Stimulated activated CD8-positive, alpha-beta memory T cell treated with anti-CD3 and anti-CD28 coated beads, Interleukin-4, amount 100 ng/mL, for 4 hours (primary cell): ENCODE measurements at places on chromosomes 1 and 21.

- DNase-seq, result no peak
Observed at GRCh38 chr1:86176226-86176625, 19.7 kb upstream of the COL24A1 start.

GRCh38 chr1:201191653-201192260 lies 1.1 kb downstream of the IGFN1 start:
- no peak for DNase-seq

GRCh38 chr1:104991702-104992101 lies 1242.0 kb downstream of the AMY1C start:
- DNase-seq, result no peak

GRCh38 chr1:185823467-185823866 lies 89.3 kb downstream of the HMCN1 start:
- no peak for DNase-seq

DNA sequence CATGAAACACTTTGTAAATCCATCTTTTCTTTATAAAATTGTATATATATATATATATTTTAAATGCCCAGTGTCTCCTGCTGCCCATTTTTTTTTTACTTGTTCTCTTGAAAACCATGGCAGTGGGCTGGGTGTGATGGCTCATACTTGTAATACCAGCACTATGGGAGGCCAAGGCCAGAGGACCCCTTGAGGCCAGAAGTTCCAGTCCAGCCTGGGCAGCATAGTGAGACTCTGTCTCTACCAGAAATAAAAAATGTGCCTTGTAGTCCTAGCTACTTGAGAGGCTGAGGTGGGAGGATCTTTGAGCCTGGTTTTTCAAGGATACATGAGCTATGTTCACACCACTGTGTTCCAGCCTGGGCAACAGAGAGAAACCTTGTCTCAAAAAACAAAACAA lies 62.2 kb downstream of the HS2ST1 start:
- no peak for DNase-seq

DNA sequence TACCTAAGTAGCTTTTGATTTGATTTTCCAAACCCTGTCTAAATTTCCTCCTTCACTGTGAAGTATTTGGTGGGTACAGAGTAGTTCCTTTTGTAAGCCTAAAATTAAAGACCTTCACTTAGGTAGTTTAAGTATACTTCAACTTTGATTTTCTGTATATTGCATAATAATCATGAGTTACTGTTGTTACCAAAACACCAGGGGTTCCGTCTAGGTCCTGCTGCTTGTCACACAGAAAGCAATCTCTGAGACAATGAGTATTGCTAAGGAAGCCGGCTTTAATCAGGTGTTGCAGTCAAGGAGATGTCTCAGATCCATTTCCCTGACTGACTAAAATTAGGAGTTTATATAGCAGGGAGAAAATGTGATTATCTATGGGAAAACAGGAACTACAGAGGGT lies 15.3 kb downstream of the RPS6KC1 start:
- DNase-seq, result no peak

DNA sequence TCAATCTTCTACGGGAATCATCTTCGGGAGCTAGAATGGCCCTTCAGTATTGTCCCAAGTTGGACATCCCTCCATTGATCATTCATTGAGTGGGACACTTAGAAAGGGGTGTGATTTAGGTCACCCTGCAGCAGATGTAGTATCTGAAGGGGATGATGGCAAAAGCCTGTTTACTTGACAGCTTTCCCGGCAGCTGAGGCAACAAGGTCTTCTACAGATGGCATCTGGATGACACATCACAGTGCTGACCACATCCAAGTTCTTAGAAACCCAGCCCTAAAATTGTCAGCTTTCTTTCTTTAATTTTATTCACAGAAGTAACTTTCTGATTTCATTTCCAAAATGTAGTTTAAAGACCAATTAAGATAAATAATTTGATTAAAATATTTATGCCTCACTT lies 150.3 kb downstream of the AMY1C start:
- no peak for DNase-seq

- no peak for DNase-seq
Observed at GRCh38 chr1:4571263-4571662, 83.1 kb upstream of the AJAP1 start.

DNA sequence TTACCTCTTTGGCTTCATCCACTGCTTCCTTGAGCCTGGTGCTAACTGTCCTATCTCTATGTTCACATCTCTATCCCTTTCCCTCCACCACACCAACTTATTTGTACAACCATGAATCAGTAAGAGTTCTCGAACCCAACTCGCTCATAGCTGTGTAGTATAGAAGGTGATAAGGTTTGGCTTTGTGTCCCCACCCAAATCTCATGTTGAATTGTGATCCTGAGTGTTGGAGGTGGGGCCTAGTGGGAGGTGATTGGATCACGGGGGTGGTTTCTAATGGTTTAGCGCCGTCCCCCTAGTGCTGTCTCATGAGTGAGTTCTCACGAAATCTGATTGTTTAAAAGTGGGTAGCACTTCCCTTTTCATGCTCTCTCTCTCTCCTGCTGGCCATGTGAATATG lies 235.6 kb upstream of the FMN2 start:
- DNase-seq, result no peak

DNA sequence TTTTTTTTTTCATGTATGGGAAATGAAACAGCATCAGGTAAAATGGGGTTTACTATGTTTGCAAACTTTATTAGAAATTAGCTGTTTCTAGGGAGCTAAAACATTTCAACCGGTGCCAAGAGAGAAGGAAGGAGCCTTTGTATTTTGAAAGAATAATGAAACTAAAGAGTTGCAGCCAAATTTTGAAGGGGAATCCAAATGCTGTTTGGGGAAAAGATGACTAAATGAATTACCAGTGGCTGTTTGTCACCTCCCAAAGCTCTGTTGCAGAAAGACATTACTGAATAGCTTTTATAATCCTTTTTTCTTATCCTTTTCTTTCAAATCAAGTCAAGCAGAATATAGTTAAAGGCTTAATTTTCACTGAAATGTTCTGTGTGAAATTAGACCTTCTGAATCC lies 591.3 kb upstream of the ADGRL2 start:
- DNase-seq, result no peak

DNA sequence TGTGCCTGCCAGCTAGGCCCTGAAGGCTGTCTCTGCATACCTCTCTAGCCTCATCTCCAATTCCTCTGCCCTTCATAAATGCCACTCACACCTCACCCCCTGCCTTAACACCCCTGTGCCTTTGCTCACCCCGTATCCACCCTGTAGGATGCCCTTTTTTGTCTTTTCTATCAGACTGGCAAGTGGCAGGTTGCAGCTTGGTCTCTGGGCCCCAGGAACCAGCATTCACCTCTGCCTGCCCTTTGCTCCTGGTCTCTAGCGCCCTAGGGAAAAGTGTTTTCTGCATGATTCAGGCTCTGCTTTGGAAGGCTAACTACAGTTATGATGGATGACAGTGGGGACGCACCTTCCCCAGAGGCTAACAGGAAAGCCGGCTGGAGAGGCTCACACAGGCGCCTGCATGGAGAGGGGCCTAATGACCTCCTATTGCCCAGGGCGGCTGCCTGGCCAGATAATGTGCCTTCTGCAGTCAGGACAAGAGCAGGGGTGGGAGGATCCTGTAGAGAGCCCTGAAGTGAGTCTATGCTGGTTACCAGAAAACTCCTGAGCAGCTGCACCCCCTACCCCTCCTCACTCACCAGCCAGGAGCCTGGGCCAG lies 11.2 kb downstream of the KANK4 start:
- no peak for DNase-seq

- DNase-seq, result no peak
Observed at GRCh38 chr1:147626291-147626690, 44.0 kb downstream of the ACP6 start.

DNA sequence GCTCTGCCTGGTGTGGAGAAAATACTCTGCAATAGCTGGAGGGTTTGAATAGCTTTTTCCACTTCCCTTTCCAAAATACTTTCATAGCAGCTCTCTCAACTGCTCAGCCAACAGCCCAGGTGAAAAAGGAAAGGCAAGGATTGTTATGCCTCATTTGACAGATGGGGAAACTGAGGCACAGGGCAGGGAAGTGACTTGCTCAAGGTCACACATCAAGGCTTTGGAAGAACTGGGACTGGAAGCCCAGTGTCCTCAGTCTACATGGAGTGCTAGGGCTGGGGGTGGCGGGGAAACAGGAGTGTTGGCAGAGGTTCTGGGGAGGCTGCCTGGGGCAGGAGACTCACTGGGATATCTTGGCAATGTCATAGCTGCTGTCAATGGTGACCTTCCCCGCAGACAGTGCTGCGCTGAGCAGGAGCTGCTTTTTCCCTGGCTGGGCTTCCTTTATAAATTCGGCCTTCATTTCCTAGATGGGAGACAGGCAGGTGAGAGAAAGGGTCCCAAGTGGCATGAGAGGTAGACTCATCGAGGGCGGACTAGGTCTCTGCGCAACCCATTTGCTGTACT lies 4.0 kb downstream of the CHI3L1 start:
- DNase-seq, result no peak

- no peak for DNase-seq
Observed at GRCh38 chr1:8874230-8875201, 4.0 kb downstream of the ENO1 start.

- DNase-seq, result no peak
Observed at GRCh38 chr1:228334954-228335353, 71.7 kb downstream of the TRIM11 start.

DNA sequence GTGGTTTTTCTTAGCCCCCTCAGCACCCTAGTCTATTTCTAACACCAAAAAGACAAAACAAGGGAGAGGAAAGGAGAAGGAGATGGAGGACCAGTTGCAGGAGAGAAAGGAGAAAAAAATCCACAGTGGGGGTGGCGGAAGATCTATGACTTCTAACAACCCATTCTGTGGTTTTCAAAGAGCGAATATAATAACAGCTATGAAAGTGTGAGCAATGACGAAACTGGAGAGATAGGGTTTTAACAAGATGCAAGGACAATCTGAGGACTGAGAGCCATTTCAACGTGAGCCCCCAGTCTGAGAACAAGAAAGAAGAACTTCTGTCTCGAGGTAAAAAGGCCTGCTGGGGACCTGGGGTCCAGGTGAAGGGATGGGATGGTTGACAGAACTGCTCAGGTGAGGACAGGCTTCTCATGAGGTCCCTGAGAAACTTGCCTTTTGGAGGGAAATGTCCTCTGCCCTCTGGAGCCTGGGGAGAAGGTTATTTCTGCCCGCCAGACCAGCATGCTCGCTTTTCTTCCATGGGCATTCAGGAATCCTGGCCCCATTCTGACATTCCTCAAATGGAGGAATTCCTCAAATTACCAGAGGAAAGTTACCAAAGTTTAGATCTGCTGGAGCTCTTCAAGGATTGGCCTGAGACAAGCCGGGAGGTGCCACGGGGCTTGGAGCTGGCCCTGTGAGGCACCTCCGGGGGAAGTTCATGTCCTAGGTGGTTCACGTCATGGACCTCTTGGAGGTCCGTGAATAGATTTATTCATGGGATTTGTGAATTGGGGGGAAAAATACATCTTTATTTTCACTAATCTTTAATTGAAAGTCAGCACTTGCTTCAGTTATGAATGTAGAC lies at the start of gene CD160:
CD160 (plus strand) TSS at position 270 of the 850 bp plus-strand sequence. CDS start 8,829 bp downstream, outside the sequence.
- no peak for DNase-seq

- DNase-seq, result no peak
Observed at GRCh38 chr1:167665469-167665868, 35.4 kb downstream of the RCSD1 start.

DNA sequence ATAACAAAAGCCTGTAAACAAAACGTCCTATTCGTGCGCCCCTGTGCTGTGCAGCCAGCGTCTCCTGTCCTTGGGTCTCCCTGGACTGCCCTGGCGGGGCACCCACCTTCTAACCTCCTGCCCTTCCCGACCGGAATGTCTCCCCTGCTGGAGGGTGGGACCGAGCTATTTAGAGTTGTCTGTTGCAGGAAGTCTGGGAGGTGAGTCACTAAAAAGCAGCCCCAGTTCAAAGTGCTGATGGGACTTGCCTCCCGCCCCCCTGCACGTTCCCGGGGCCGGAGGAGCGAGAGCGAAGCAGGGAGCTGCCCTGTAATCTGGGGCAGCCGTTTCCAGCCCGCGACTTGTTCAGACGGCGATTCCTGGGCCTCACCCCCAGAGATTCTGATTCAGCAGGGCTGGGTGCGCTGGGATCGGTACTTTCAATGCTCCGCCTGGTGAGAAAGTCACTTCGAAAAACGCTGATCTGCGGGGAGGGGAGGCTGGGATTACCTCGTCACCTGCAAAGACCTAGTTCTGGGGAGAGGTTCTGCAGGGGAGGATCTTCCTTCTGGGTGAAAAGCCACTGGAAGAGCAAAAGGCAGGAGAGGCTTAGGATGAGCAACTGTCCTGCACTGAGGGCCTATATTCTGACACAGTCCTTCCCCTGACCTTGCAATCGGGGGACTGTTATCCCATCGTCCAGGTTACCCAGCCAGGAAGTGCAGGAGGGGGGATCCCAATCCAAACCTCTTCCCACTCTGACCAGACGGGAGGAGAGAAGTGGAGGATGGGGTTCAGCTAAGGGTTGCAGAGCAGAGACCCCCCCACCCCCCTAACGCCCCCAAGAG lies 1.2 kb upstream of the DHRS3 start:
- DNase-seq, result no peak

GRCh38 chr1:94602316-94602715 lies 60.8 kb upstream of the F3 start:
- no peak for DNase-seq

DNA sequence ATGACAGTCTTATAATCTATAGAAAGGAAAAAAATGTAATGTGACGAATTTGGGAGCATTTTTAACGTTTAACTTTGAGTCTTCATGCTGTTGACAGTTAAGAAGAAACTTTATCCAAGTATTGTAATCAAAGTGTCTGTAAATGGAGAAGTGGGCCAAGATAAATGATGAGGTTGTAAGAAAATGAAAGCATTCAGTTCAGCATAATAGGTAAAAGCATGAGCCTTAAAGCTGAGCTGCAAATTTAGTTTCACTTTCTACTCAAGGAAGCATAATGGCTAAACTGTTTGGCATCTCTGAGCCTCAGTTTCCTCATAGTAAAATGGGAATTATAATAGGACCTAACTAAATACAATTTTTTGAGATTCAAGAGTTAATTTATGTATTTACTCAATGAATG lies 1554.8 kb downstream of the KCNT2 start:
- DNase-seq, result no peak

- DNase-seq, result no peak
Observed at GRCh38 chr21:42590431-42591131, 62.8 kb upstream of the PDE9A start.

DNA sequence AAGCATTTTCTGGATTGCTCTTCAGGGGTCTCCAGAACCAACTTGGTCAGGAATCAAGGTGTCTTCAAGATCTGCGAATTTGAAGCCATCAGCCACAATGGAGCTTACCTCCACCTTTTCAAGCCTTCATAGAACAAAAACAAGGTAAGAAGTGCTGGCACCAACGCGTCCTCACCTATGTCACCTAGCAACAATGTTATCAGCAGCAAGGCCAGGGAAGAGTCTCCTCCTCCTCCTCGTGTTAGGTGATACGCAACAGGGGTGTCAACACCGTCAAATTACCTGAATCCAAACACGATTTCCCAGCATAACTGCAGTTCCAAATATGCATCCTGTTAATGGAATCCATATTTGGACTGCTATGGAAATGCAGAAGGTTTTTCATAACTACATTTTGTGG lies 4.1 kb upstream of the TIAM1 start:
- no peak for DNase-seq
